Ovary (tissue), 10 donors: ENCODE measurements at places on chromosomes 1 and 21. TPM values are rescaled to one million over a fixed set of nuclear protein-coding genes. Genes with fewer than 3 reads are reported as not detected.

Gene CLDN14
- total RNA-seq, result not detected

Gene TMIGD3
- 2.8 TPM for total RNA-seq

DNA sequence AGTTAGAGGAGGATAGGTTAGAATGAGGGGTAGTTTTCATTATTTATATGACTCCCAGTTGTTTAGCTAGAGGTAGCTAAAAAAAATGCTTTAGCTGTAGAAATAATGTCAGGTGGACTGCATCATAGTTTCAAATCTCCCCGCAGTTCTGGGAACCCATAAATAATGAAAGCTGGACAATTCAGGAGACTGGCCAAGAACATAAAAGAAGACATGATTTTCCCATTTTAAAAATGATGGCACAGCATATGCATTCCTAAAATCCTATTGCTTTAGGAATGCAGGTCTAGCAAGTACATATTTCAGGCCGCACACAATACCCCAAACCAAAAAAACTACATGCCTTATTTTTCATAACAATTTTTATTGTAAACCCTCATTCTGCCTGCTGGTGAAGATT lies 143.3 kb downstream of the CTH start:
- H3K4me3 ChIP-seq, result no peak overlapping the region
- H3K27ac ChIP-seq, result no peak overlapping the region
- H3K36me3 ChIP-seq, result no peaks in the 10 kb centered on the region
- no peaks in the 10 kb centered on the region for H3K4me1 ChIP-seq
- no peaks in the 10 kb centered on the region for H3K27me3 ChIP-seq
- no peak for DNase-seq

DNA sequence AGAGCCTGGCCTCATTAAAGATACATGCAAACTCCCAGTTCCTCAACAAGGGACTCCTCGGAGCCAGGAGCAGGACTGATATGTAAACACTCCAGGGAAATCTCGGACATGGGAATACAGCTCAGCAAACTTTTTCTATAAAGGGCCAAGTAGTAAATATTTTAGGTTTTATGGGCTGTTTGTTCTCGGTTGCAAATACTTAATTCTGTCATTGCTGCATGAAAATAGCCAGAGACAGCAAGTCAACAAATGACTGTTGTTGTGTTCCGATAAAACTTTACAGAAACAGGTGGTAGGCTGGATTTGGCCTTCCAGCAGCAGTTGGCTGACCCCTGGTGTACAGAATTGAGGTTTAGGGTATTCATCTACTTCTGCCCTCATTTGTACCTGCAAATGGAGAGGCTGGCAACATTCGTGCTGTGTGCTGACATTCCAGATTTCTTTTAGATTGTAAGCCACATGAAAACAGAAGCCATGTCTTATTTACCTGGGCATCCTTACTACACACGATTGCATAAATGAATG lies 360.3 kb downstream of the NTNG1 start:
- H3K36me3 ChIP-seq, result no peaks in the 10 kb centered on the region
- H3K4me1 ChIP-seq, result no peaks in the 10 kb centered on the region

- no peaks in the 10 kb centered on the region for H3K27me3 ChIP-seq
- no peak overlapping the region for H3K27ac ChIP-seq
- H3K4me1 ChIP-seq, result no peaks in the 10 kb centered on the region
- no peak overlapping the region for H3K4me3 ChIP-seq
- no peak for DNase-seq
- H3K36me3 ChIP-seq, result no peaks in the 10 kb centered on the region
These were observed 7.7 kb downstream of the SELENON start for GRCh38 chr1:25807480-25808390.

GRCh38 chr1:6105763-6106162 lies 60.1 kb downstream of the KCNAB2 start:
- no peak overlapping the region for H3K4me3 ChIP-seq
- no peaks in the 10 kb centered on the region for H3K27me3 ChIP-seq
- H3K36me3 ChIP-seq, result no peaks in the 10 kb centered on the region
- no peak overlapping the region for H3K27ac ChIP-seq
- H3K4me1 ChIP-seq, result peaks cover 15% of the 10 kb centered on the region
- no peak for DNase-seq
